ENCODE measurements at places on chromosomes 4 and X. TPM values are rescaled to one million over a fixed set of nuclear protein-coding genes. Genes with fewer than 3 reads are reported as not detected.

Gene PCDH7
- total RNA-seq: 6.1 TPM

DNA sequence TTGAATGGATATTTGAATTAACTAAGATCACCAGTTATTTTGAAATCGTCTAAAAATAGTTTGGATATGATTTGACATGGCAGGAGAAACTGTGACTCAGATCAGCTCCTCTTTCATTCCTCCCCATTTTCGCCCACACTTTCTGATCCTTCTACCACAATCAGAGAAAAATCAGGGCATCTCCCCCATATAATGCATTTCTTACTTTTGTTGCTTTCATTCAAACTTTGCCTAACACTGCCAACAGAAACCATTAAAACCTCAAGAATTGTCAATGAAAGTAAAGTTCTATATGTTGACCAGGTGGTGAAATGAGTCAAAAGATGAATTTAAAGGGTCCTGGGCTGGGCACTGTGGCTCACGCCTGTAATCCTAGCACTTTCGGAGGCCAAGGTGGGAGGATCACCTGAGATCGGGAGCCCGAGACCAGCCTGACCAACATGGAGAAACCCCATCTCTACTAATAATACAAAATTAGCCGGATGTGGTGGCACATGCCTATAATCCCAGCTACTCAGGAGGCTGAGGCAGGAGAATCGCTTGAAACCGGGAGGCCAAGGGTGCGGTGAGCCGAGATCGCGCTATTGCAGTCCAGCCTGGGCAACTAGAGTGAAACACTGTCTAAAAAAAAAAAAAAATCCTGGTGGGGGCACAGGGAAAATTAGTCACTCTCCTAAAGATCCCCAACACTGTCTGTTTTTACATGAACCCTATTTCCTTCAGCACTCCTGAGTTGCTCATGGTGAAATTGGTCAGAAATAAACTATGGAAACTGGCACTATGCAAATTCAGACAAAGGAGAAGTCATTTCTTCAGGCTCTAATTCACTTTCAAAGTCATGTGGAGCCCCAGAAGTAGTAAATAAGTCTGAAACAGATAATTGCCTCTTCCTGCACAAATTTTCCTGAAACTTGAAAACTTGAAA lies 122.8 kb upstream of the NOCT start:
- DNase-seq: no peak

GRCh38 chrX:41043674-41044345 lies 41.4 kb upstream of the USP9X start:
- DNase-seq: no peak

GRCh38 chr4:177177541-177178081 lies 132.1 kb upstream of the NEIL3 start:
- no peak for DNase-seq

- no peak for DNase-seq
Observed at GRCh38 chr4:142559986-142560385, 286.1 kb downstream of the INPP4B start.

DNA sequence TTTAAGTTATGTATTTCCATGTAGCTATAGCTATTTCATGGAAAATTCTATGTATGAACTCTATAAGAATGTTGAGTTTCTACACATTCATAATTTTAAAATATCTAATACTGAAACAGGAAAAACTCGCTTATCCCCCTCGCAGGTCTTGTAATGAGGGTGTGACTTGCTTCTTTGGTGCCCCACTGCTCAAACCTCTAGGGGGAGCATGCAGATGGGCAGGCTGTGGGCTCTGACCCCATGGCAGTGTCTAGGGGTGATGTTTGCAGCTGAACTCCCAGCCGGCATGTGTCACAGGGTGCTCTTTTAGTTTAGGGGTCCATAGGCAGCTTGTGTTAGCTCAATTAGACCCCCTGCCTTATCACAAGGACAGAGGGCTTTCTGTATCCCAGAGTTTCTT lies 1825.7 kb upstream of the ADGRL3 start:
- DNase-seq: no peak

GRCh38 chr4:84529169-84529751 lies 30.2 kb upstream of the NKX6-1 start:
- DNase-seq: no peak

DNA sequence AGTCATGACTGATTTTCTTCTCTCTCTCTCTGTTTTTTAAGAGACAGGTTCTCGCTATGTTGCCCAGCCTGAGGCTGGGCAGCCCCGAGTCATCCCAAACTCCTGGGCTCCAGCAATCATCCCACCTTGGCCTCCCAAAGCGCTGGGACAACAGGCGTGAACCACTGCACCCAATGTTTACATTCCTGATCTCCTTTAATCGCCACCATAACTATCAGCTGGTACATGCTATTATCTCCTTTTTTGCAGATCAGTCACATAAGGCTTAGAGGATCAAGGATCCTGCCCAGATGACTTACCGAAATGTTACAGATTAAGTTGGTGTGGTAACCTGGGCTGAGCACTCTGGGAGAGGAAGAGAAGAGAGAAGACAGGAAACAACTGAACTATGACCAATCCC lies 1.5 kb upstream of the USP46 start:
- DNase-seq: no peak
